Stimulated activated CD8-positive, alpha-beta memory T cell treated with anti-CD3 and anti-CD28 coated beads, Interleukin-4, amount 100 ng/mL, for 1 hour (primary cell): ENCODE measurements at places on chromosomes 5 and 9.

GRCh38 chr5:7363067-7363677, 32.8 kb upstream of the ADCY2 start:
- DNase-seq, result no peak

GRCh38 chr5:109192555-109193281, 217.1 kb downstream of the PJA2 start:
- DNase-seq, result no peak

DNA sequence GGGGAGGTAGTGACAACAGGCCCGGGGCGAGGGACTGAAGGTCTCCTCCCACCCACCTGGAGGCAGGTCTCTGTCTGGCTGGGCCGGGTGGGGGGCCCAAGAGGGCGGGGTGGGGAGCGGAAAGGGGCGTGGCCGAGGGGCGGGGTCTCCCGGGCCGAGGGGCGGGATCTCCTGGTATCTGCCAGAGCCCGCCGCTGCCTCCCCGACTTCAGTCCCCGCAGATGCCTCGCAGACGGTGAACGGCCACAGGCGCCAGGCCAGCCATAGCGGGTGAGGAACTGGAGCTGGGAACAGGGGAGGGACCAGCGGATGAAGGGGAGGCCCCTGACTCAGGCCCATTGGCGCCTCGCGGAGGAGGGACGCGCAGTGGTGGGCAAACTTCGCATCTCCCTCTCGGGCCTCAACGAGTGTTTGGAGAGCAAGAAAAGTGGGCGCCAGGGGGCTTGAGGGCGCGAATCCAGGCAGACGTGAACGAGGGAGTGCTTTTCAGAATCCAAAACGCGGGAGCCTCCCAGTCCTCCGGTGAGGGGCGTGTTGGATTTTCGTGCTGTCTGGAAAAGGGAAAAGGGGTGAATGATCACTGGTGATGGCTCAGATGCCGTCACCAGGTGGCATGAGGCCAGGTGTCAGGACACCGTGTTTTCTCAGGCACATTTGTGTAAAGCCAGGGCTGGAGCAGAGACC, at the start of gene ADGRD2:
Gene ADGRD2 (plus strand): TSS at position 211 of the 684 bp plus-strand sequence. CDS start 1,216 bp downstream, outside the sequence.
- DNase-seq, result no peak

DNA sequence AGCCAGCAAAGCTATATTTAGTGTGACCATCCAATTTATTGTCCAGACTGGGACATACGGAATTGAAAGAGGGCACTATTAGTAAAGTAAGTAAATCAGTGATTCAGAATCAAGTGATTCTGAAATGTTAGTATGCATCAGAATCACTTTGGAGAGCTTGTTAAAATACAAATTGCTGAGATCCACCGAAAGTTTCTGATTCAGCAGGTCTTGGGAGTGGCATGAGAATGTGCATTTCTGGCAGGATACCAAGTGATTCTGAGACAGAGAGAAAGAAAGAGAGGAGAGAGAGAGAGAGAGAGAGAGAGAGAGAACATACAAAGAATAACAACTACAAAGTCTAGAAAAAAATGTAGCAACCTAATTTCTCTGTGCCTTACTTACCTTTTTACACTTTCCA, 65.4 kb upstream of the ASTN2 start:
- no peak for DNase-seq

GRCh38 chr9:89953824-89954615, 349.2 kb downstream of the GADD45G start:
- DNase-seq, result no peak

- no peak for DNase-seq
Measured at GRCh38 chr9:137589441-137590122, 730 bp downstream of the ZMYND19 start.

- DNase-seq, result no peak
Measured at GRCh38 chr9:100101608-100102007, 2.6 kb downstream of the INVS start.

DNA sequence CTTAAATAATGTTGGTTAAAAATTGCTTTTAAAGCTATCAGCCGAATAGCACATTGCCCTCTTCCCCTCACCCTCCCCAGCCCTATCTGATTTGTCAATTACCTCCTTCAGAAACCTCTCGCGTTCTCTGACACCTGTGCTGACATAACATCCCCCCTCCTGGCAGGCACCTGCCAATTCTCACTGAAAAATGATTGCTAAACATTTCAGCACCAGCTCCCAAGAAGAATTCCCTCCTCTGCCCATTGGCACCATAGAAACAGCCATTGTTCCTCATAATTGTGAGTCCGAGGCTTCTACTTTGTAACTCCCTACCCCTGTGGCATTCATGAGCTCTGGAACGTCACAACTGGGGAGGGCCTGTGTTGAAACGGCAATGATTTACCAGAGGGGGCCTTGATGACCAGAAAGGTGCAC, 20.2 kb downstream of the CDH6 start:
- DNase-seq, result no peak

GRCh38 chr5:64612344-64612961, 77.8 kb upstream of the SHISAL2B start:
- DNase-seq, result no peak

GRCh38 chr5:139561655-139562451, 714 bp downstream of the UBE2D2 start:
- DNase-seq, result peak; percentile 22

DNA sequence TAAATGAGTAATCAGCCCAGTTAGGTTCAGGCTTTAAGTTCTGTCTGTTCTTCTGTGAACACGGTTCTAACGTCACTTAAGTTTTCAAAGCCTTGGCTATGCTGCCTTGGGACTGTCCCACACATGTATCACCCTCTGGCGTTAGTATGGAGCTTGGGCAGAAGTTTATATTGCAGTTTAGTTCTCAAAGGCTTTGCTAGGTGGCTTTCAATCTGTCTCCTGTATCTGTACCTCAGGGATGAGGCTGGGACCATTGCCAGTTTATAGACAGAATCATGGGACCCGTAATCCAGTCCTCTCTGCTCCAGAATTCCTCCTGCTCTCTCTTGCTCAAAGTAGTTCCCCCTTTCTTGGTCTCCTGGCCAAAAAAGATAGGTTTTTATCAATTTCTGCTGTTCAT, 12.1 kb downstream of the C9orf40 start:
- DNase-seq, result no peak

- DNase-seq, result no peak
Measured at GRCh38 chr5:158911693-158912363, 187.9 kb downstream of the EBF1 start.

DNA sequence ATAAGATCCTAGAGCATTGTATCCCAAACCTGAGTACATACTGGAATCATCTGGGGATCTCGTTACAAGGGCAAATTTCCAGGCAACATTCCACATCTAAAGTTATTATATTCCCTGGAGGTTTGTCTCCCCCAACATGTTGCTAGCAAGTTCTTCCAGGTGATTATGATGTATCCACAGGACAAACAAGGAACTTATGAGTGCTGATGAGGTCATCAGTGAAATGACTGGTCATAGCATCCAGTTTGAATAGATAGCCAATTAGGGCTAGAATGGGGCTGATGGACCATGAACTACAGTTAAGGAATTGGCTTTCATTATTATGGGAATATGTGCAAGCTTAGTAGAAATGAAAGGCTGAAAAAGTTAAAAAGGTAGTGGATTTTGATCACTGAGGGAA, 115.2 kb downstream of the CWC27 start:
- no peak for DNase-seq

GRCh38 chr5:95810305-95811125, 12.0 kb downstream of the GLRX start:
- no peak for DNase-seq

- DNase-seq, result no peak
Measured at GRCh38 chr5:168844016-168844921, 265.1 kb upstream of the PANK3 start.

DNA sequence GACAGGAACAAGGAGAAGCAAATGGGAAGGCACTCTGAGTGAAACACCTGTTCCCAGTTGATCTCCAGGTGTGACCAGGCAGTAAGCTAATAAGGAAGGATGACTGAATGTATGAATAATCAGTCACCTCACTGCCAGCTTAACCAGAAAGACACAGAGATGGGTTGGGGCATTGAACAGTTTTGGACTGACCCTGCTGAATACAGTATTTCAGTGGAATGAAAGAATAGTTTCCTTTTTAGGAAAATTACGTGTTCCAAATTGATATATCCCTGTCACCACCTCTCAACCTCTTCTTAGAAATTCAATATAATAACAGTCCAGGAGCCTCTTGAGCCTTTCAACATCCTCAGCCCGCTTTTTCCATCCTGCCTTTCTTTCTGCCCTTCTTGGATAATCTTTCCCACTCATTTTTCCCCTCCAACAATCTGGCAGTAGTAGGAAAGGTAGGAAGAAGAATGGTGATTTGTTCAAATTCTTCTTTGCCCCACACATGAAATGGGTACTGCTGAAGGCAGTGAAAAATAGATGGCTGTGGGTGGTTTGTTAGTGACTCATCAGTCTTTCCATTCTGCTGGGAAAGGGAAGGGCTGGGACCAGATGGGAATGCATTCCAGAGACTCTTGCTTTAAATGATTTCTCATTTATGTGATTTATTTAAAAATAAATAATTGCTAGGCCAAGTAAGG, 117.9 kb downstream of the ZSWIM6 start:
- DNase-seq, result no peak

DNA sequence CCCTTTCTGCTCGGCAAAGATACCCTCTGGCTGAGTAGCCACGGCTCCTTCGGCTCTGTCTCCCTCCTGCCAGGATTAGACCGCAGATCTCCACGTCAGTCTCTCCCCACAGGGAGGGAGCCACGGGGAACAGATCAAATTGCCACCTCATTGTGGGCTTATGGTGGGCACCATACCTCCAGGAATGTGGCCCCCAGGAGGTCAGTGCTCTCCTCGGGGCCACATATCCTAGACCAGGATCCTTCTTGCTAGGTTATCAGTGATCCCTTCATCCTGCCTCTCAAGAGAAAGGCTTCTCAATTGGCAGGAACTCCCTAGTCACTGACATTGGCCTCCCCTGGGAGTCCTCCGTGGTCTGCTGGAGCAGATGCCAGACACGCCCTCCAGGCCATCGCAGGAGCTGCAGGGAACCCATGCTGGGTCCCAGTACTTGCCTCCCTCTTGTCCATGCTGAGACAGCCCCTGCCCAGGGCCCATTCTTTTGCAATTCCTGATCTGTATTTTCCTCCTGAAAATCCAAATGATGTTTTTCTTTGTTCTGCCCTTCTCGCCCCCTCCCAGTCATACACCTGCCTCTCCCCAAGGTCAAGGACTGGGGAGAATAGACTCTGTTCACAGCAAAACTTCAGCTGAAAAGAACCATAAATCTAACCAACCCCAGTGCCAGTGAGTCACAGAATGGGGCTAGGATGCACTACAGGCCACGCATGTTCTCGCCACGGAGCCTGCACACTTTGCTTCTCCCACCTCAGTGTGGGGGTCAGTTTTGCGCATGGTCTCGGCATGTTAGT, 31.6 kb upstream of the ENHO start:
- no peak for DNase-seq

- peak; percentile 64 for DNase-seq
Measured at GRCh38 chr9:136400038-136400834, at the start of gene SNAPC4. TSS of gene SNAPC4 (minus strand) at chr9:136400170. CDS start at chr9:136398428, 1,742 bp downstream.

- no peak for DNase-seq
Measured at GRCh38 chr9:101586651-101587050, 8.1 kb downstream of the PPP3R2 start.

DNA sequence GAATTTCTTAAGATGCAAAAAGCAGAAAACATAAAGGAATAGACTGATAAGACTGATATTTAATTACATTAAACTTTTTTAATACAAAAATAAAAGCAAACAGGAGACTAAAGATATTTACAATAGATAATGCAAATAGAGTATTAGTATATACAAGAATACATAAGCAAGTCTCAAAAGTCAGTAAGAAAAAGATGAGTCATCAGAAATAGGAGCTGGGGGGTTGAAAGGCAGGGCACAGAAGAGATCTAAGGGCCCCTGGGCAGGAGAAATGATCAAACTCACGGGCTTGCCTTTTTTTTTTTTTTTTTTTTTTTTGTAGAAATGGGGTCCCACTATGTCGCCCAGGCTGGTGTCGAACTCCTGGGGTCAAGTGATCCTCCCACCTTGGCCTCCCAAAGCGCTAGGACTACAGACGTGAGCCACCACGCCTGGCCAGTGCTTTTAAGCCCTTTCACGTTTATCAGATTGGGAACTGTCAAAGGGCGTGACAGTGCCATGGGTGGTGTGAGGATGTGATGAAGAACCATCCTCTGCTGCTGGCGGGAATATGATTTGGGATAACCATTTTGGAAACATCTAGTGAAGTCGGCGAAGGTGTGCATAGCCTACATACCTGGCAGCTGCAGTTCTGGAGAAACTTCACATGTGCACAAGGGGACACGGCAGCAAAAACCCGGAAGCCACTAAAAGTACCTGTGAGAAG, 126.1 kb downstream of the CACNA1B start:
- no peak for DNase-seq

GRCh38 chr9:78828521-78828920, 531.6 kb downstream of the PSAT1 start:
- DNase-seq, result no peak

GRCh38 chr5:1366514-1366913, 21.6 kb upstream of the CLPTM1L start:
- DNase-seq, result no peak

GRCh38 chr9:81898851-81899250, 29.4 kb upstream of the SPATA31D4 start:
- DNase-seq, result no peak

- no peak for DNase-seq
Measured at GRCh38 chr9:27293996-27294395, 3.0 kb downstream of the EQTN start.

GRCh38 chr9:95023217-95024003, 294.1 kb downstream of the FANCC start:
- no peak for DNase-seq
